NCI-H524 (cell line): ENCODE measurements at places on chromosomes 16 and 17.

DNA sequence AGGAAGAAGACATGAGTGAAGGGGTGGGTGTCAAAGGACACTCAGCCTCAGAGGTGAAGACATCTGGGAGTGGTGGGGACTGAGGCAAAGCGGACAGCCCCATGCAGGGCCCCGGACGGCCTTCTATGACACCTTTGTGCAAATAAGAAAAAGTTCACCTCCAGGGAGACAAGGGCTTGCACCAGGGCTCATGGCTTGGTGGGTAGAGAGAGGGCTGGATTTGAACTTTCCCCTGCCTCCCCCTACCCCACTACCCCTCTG is 30.5 kb downstream of the LRRC75A start:
- no peak for DNase-seq

- no peak for DNase-seq
Measured at GRCh38 chr17:68955181-68955841, at the start of gene ABCA8. Gene ABCA8 (minus strand): TSS chr17:68955392. CDS start chr17:68942034, 13,358 bp downstream.

DNA sequence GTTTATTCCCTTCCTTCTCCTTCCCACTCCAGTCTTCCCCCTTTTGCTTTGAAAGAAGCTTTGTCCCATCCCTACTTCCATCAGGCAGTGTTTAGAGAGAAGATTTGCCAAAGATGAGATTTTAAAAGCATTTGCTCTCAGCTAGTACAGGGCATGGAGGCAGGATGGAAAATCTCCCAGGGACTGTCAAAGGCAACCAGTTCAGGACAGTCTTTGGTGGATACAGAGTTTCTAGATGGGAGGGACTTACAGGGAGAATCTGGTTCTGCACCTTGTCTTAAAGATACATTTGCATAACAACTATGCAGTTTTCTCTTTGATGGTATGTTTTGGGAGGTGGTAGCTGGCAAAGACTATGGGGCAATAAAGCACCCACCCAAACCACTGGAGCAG is 26.2 kb downstream of the CHD9 start:
- no peak for DNase-seq

- DNase-seq: no peak
Measured at GRCh38 chr16:88914750-88915368, 48.4 kb upstream of the PABPN1L start.

DNA sequence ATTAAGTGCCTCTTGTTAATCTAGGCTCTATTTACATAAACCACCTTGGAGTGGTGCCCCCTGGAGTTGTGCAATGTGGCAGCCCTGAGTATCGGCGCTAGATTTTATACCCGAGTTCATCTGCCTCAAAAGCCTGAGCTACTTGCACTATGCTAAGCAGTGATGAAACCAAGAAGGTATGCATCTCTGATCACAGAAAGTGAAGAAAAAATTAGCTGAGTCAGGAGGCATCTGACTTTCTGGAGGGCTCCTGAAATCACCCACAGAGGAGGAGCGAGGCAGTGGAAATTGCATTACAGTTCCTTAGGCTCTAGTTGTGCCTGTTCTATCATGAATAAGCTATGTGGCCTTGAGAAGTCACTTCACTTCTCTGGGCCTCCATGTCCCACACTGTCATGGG is 80.3 kb upstream of the PSMD7 start:
- no peak for DNase-seq

GRCh38 chr16:11016993-11017392 is 72.6 kb downstream of the CLEC16A start:
- DNase-seq: no peak

GRCh38 chr16:28186752-28187151 is 25.0 kb downstream of the XPO6 start:
- no peak for DNase-seq

DNA sequence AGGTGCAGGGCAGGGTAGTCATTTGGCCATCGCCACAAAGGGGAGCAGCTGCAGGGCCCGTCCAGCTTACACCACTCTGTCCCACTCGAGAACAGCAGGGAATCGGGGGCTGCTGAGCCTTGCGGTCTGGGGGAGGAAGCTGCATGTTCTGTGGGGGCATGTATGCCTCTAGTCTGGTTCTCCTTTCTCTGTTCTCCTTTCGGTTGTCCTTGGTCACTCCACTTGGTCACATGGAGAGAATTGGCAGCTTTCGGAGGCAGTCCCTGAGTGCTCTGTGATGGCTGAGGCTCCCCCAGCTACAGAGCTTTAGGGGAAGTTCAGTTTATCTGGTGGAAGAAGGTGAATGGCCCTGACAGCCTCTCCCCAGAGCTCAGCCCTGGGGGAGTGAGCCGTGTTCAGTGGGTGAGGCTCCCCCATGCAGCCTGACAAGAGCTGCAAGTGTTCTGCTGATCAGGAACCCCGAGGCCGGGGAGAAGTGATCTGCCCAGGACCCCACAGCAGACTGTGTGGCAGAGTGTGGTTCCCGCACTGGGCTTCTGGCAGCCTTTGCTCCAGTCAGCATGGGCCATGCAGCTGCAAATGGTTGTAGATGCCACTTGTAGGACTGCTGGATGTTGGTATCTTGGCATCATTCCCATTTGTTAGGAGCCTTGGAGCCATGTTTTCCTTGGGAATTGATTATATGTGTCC is 22.3 kb upstream of the SMPD3 start:
- DNase-seq: no peak

DNA sequence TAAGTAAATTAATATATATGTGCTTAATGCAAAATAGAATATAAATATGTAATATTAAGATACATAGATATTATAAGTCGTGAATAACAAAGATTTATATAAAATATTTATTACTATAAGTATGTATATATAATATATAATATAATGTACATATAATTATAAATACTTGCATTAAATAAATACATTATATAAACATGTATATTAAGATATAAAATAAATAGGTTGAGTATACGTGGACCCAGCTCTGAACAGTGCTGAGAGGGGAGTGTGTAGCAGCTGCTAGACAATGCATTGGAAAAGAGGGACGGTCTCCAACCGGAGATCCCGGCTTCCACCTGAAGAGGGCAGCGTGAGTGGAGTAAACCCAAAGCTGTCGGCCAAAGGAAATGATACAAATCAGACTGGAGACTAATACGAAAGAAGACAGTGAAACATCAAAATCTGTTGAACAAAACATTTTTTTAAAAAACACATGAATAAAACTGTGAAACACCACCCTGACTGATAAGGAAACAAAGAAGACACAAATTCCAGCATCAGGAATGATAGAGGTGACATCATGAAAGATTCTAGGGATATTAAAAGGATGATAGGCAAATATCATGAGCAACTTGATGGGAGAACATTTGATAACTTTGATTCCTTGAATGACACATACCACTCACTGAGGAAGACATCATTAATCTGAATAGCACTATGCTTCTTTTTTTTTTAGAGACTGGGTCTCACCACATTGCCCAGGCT is 125.4 kb upstream of the CHMP6 start:
- peak; percentile 47 for DNase-seq

DNA sequence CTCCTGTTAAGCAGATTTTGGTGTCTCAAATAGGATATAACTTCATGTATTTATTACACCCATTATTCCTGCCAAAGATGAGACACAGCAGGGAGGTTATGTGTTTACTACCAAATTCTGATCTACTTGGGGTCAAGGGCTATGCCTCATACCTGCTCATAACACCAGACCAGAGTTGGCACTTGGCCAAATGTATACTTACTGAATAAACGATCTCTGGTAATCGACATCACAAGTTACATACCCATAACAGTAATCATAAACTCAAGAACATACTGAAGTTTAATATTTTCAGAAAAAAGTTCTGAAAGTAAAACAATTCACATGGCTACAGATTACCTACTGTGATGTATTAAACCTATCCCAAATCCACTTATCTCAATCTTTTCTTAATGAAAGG is 2.9 kb downstream of the TMEM170A start:
- no peak for DNase-seq

DNA sequence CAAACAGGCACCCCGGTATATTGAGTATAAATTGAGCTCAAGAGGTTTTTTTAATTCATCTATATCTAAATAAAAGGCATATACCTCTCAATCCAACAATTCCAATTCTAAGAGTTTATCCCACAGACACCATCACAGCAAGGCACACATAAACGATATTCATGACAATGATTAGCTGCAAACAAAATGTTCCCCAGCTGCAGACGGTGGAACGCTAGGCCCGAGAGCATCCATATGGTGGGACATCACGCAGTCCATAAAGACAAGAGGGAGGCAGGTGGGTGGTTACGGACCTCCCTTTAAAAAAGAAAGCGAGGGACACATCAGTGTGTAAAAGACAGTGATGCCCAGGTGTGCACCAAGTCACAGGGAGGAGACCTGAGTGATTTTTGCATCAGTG is 28.1 kb downstream of the MEAK7 start:
- DNase-seq: no peak

- peak; percentile 66 for DNase-seq
Measured at GRCh38 chr17:68398691-68399637, 58.3 kb downstream of the WIPI1 start.

DNA sequence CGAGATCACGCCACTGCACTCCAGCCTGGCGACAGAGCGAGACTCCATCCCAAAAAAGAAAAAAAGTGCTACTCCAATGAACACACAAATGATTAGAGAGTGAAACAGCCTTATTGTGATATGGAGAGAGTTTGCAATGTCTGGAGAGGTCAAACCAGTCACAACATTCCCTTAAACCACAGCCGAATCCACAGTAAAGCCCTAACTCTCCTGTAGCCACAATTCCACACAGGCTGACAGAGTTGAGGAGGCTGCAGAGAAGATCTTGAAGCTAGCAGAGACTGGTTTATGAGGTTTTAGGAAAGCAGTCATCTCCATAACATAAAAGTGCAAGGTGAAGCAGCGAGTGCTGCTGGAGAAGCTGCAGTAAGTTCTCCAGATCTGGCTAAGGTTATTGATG is 6.7 kb downstream of the RNF213 start:
- DNase-seq: no peak

DNA sequence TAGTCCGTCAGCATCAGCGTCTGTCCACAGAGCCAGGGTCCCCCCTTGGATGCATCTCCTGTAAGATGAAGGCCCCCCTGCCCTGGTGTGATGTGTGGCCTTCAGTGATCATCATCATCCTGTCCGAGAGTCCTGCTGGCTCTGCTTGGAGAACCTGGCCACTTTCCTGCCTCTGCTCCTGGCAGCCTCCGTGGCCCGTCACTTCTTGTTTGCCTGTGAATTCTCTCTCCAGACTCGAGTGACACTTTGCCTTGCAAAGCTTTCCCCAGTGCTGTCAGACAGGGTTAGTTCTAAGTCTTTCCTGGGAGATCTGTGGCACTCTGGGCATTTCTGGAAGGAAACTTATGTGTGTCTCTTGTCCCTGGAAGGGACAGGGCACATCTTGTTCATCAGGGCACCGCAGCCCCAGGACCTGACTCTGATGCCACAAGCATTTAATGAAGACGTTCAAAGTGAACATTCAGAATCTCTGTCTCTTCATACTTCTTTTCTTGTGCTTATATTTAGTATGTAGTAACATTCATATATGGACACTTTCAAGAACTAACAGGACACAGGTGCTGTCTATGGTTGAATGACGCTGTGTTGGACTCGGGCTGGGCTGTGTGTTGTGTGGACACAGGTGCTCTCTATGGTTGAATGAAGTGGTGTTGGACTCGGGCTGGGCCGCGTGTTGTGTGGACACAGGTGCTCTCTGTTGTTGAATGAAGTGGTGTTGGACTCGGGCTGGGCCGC is 68.5 kb downstream of the RPTOR start:
- DNase-seq: no peak

DNA sequence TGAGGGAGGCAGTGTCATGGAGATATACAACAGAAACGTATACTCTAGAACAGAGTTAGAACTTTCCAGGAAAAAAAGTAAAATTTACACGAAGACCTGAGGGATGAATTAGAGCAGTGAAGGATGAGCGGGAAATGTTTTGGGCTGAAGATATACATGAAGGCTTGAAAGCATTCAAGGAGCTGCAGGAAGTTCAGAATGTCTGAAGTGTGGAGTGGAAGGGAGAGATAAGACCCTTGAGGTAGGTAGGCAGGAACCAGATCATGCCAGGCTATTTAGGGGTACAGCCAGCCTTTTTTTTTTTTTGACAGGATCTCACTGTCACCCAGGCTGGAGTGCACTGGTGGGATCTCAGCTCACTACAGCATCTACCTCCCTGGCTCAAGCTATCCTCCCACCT is 3.2 kb upstream of the NLK start:
- no peak for DNase-seq

DNA sequence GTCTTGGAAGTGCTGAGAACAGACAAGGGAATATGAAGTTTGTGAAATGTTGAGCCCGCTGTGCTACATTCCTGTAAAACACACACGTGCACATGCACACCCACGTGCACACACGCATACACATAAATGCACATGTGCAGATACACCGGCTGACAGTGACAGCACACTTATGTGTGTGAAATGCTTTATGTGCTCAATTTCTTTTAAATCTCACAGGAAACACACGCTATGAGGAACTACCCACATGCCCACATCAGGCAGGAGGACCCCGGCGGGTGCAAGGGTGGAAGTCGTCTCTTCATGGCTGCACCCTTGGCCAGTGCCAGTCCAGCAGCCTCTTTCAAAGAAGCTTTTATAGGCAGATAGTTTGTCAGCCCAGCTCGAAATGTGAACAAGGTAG is 561 bp upstream of the WFDC1 start:
- DNase-seq: no peak

- DNase-seq: no peak
Measured at GRCh38 chr17:5901731-5902130, 168.4 kb upstream of the WSCD1 start.

DNA sequence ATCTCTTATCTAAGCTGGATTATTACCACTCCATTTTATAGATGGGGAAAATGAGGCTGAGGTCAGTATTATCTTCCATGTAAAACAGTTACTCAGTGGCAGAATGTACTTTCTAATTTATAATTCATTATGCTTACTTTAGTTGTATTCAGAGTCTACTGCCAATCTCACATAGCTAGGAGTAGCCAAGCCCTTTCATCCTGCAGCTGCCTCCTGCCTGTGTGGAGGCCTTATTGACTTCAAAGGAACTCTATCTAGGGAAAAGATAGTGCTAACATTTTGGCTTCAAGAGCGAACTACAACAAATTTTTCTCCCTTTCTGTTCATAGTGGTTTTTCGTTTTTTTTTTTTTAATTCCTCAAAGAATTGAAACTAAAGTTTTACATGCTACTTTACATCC is 12.9 kb downstream of the RPGRIP1L start:
- no peak for DNase-seq

DNA sequence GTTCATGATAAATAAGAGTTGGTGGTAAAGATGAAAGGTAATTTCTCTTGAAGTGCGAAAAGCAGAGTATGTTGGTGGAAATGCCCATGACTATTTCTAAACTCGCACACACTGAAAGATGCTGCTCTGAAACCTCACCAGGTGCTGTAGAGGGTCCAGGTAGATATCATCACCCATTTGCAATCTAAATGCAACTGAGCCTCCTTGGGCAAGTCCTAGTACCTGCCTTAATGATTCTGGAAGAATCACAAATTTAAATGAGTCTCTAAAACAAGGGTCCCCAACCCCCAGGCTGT is 5.9 kb upstream of the MMD start:
- no peak for DNase-seq

GRCh38 chr16:49440156-49441065 is 66.8 kb downstream of the C16orf78 start:
- DNase-seq: peak; percentile 74

GRCh38 chr16:15043344-15043743 is 12.5 kb downstream of the NTAN1 start:
- DNase-seq: no peak

GRCh38 chr16:85483424-85483823 is 129.7 kb upstream of the GSE1 start:
- peak; percentile 72 for DNase-seq
